ENCODE measurements at places on chromosomes 2 and 18.

DNA sequence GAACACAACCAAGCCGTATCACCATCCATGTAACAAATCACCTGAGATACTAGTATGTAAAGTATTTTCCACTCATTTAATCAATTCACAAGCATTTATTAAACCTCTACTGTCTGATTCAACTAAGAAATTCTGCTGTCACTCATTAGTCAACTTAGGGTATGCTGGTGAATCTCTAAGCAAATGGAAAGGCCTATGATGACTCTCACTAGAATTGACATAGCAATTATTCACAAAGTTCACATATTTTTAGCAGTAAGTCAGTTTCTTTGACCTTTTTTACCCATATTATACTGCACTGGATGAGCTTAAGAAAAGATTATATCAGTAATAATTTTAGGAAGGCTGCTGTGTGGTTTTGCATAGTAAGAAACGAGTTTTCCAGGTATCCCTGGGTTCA is 130.1 kb downstream of the SLC8A1 start:
- DNase-seq = no peak

GRCh38 chr2:78145395-78145996 is 623.3 kb upstream of the LRRTM4 start:
- no peak for DNase-seq

GRCh38 chr2:105635564-105635963 is 109.1 kb upstream of the NCK2 start:
- peak; percentile 59 for DNase-seq

DNA sequence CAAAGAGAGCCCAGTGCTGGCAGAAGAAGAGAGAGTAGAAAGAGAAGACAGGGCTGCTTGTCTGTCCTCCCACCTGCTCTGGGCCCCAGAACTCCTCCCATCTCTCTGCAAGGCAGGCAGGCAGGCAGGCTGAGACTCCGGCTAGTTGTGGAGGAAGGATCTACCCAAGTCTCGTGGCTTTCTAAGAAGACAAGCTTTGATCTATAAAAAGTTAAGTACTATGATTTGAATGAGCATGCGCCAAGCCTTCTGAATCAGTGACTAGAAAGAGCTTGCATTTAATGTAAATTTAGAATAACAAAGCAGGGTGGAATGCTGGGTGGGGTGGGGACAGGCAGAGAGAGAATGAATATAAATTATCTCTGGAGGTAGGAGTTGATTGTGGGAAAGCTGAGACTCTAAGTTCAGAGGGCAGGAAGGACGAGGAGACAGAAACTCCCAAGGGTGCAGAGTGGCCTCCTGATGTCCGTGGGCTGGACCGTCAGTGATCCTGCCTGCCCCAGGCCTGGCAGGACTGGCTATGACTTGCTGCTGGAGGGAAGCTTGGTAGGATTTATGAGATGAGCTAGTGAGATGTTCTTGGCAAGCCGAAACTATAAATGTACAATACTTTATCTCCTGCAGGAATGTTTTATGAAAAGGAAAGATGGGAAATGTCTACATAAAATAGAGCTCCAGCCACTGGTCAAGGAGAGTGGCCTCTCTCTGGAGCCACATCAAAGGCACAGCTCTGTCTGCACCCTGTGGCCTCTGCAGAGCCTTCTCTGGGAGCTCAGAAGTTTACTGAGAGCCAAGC is 447.5 kb downstream of the TNS1 start:
- DNase-seq = no peak

DNA sequence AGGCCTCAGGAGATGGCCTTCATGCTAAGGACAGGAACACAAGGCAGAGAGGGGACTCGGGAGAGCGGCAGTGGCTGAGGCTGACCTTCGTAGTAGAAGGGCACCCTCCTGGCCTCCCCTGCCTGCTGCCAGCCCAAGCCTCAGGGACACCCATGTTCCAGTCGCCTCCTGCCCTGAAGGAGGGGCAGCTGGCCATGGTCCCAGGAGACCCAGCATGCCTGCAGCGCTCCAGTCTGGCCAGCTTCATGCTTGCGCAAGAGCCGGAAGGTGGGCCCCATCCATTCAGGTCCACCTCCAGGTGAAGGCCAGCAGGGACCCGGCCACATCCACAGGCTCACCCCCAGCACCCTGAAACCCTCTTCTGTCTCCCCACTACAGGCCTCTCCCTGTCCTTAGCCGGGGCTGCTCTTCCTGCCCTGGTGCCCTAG is 35.0 kb downstream of the BIN1 start:
- DNase-seq = no peak

- no peak for DNase-seq
Measured at GRCh38 chr2:123853161-123853560, 171.9 kb upstream of the CNTNAP5 start.

DNA sequence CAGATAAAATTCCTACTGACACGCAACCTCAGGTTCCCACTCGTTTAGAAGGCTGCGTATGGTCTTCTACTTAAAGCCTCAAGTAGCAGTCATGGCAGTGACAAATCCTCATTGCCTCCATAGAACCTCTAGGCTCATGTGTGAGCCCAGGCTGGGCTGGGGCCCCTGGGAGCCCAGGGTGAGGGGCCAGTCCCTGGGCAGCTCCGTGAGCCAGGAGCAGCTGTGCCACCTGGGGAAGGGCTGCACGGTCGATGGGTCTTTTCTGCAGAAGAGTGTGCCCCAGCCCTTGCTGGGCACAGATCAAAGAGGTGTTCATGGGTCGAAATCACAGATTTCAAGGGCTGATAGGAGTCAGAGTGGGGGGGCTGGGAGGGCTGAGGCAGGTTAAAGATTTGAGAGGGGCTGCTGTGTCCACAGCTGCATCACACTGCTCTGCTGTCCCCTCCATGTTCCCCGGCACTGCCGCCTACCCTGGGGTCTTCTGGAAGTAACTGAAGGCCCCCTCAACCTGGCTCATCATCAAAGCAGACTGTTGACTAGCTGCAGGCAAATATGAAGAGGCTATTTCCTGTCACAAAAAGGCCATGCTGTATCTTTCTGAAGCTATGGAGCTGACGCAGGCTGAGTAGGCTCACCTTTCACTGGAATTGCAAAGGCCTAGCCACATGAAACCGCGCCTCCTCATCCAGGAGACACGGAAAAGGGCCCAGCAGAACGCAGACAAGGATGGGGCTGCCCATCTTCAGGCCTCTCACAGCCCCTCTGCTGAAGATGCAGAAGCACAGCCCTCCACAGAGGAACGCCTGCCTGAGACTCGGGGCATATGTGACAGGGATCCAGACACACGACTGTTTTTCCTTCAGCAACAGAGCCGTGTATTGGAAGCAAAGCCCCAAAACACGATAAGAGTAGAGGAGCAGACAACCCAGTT is 35.7 kb upstream of the ALPP start:
- DNase-seq = no peak

DNA sequence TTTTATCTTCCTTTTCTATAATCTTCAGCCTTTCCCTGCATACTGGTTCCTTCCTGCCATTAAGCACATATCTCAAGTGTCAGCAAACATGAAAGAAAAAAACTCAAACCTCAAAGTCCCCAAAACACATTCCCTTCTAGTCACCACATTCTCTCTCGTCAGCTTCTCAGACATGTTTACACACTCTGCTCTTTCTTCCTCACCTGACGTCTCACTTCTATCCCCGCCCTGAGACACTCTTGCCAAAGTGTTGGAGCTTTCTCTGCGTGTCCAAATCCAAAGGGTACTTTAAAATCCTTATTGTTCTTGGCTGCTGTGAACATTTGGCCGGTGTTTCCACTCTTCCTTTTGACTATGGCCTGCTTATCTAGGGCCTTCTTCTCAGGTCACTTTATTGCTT is 47.9 kb downstream of the SOX11 start:
- no peak for DNase-seq

GRCh38 chr2:121837591-121837990 is 82.1 kb downstream of the TSN start:
- DNase-seq = no peak

- no peak for DNase-seq
Measured at GRCh38 chr2:107002735-107003134, 116.8 kb upstream of the ST6GAL2 start.

DNA sequence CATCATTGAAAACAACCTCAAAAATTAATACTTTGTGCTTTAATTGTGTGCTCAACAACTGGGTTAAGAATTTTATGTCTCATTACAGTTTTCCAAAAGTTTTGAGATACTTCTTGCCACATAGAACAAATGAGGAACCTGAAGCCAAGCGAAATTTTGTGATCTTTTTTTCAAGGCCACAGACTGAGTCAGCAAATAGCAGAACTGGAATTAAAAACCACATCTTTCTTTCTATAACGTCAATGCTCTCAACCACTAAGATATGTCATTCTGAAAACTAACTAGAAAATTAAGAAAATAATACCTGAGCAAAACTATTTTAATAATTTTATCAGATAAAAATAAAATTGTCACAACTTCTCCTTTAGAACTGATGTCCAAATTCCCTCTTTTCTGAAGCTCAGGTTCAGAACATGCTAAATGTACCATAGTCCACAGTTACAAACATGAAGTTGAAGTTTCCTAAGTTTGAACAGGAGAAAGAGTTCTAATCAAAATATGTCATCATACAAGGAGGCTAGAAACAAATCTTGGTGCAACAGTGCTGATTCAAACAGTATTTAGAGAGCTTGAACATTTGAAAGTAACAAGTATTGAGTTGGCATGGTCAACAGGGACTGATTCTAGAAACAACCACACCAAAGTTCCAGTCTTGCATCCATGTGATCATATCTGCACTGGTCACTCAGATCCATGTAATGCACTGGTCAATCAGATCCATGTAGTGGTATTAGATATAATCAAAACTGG is 27.6 kb upstream of the CALCRL start:
- DNase-seq = no peak

GRCh38 chr2:232836934-232837333 is 33.1 kb upstream of the SNORC start:
- DNase-seq = no peak

DNA sequence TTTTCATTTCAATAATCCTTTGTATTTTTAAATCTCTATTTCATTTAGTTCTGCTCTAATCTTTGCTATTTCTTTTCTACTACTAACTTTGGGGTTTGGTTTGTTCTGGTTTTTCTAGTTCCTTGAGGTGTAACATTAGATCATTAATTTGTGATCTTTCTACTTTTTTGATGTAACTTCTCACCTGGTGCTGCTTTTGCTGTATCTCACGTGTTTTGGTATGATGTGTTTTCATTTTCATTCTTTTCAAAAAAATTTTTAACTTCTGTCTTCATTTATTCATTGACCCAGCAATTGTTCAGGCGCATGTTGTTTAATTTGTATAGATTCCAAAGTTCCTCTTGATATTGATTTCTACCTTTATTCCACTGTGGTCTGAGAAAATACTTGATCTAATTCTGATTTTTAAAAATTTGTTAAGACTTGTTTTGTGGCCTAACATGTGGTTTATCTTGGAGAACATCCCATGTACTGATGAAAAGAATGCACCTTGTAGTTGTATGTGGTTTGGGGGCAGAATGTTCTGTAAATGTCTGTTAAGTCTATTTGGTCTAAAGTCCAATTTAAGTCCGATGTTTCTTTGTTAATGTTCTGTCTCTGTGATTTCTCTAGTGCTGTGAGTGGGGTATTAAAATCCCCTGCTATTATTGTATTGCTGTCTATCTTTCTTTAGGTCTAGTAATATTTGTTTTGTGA is 17.3 kb upstream of the MALT1 start:
- DNase-seq = no peak

DNA sequence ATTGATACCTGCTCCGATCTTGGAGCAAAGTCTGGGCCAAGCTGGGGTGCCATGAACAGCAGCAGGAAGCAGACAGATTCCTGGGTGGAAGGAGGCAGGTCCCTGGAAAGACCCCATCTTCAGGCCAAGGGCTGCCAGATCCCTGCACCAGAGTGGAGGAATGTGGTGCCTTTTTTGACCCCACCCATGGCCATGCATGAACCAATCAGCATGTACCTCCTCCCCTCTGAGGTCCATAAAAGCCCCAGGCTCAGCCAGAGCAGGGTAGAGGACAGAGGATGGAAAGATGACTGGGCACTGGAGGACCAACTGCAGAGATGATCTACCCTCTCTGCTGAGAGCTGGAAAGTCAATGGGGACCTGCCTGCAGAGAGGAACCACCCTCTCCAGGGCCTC is 34.4 kb upstream of the ID2 start:
- DNase-seq = no peak

DNA sequence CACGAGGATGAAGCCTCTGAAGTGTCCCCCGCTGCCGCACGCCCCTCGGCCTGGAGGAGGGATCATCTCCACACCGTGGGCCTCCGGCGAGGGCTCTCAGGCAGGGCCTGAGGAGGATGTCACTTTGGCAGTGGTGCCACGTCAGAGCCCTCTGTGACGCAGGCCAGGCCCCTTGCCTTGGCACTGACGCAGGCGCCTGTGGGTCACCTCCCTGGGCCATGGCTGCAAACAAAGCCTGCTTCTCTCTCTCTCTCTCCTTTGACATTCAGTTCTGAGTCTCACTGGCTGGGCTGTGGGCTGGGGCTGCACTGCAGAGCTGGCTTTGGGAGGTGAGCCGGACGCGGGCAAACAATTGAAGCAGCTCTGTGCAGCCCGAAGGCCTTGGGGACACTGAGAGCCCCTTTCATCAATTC is 273.7 kb downstream of the TWIST2 start:
- no peak for DNase-seq

DNA sequence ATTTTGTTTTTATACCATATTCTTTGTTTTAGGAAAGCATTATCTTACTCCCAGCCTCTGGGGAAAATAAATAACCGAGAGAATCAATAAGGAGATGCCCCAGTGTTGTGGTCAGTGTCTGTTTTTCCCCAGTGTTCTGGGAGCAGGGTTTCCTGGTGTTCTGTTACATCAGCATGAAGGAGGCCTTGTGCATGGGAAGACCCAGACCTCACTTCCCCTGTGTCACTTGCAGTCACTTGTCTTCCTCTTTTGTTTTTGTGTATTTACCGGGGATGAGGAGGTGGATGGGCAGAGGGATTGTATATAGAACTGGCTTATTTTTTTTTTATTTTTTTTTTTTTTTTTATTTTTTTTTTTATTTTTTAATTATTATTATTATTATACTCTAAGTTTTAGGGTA is 45.0 kb upstream of the MGAT5 start:
- no peak for DNase-seq

DNA sequence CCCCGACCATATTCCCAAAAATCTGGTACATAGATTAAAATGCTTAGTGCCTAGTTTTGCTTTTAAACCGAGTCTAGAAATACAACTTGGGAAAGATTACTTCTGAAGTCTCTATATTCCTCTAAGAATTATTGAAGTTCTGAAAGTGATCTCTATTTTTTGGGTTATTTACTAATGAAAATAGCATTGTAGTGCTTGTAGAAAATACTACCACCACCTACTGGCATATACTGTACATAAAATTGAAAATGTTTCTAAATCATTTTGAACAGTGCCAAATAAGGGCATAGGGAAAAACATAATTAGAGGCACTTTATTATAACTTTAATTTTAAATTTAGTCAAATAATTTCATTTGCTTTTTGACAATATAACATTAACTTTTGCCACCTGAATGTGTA is 1399.6 kb upstream of the ZEB2 start:
- DNase-seq = no peak

GRCh38 chr2:24618144-24618543 is 127.1 kb downstream of the NCOA1 start:
- DNase-seq = no peak

- DNase-seq = no peak
Measured at GRCh38 chr2:223055836-223056235, 3.8 kb downstream of the KCNE4 start.

- peak; percentile 87 for DNase-seq
Measured at GRCh38 chr2:64019083-64019974, at the start of gene VPS54. Gene VPS54, minus strand, starts transcription at chr2:64019428. Its CDS starts 35,429 bp downstream, at chr2:63983999.
